Lung (tissue), 17 donors: ENCODE measurements at places on chromosomes 16 and 17. TPM values are rescaled to one million over a fixed set of nuclear protein-coding genes. Genes with fewer than 3 reads are reported as not detected.

DNA sequence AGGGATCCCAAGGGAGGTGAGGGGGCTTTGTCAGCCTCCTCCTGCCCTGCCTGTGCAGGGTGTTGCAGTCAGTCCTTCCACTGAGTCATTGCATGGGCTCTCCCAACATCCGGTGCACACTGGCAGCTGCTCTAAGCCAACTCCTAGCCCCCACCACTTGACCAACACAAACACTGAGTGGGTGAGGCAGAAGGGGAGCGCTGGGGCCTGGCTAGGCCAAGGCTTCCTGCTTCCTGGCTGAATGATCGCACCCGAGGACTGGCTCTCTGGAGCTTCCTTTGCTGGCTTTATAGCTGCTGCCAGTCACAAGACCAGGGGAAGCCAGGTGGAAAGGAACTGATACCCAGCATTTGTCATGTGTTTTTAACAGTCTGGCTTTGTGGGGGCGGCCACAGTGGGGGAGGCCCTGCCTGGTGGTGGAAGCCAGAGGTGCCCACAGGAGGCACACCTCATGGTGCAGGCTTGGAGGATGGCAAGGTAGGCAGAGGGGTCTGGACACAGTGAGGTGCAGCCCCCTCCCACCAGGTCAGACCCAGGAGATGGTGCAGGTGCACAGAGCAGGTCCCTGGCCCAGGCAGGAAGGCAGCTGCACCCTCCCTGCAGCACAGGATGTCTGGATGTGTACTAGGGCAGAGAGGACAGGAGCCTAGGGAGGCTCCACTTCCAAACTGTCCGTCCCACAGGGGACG lies 6.8 kb downstream of the MPG start:
- DNase-seq: peak; percentile 54
- no peaks in the 10 kb centered on the region for H3K4me1 ChIP-seq

DNA sequence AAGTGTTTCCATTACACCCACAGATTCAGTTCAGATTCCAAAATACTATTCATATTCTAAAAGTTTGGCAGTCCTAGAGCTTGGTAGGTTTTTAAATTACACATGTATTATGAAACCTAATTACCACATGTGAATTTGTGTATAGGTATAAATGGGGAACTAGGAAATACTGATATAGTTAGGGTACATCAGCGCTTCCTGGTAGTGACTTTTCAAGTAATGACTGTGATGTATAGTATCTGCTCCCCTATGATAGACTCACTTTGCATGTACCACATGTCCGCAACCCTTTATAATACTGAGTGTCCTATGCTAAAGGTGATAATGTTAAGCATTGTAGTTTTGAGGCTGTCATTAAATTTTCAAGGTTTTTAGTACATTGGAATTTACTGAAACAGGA lies 22.9 kb downstream of the CDK12 start:
- no peak overlapping the region for H3K27ac ChIP-seq
- peaks cover 3% of the 10 kb centered on the region for H3K36me3 ChIP-seq
- DNase-seq: no peak
- H3K4me3 ChIP-seq: no peak overlapping the region

The TPSD1 gene
- 7.0 TPM for total RNA-seq

The PDK2 gene
- total RNA-seq: 27.8 TPM
